ENCODE measurements at places on chromosomes 12 and 14.
A peak's percentile ranks its signal among the peaks of the same experiment; 100 is the strongest.

GRCh38 chr12:124906606-124907261, 7.7 kb downstream of the UBC start:
- peak; percentile 87 for DNase-seq

- DNase-seq, result no peak
Observed at GRCh38 chr12:71954083-71954778, 15.6 kb downstream of the TPH2 start.

GRCh38 chr12:77724367-77724957, 106.2 kb upstream of the NAV3 start:
- DNase-seq, result no peak

DNA sequence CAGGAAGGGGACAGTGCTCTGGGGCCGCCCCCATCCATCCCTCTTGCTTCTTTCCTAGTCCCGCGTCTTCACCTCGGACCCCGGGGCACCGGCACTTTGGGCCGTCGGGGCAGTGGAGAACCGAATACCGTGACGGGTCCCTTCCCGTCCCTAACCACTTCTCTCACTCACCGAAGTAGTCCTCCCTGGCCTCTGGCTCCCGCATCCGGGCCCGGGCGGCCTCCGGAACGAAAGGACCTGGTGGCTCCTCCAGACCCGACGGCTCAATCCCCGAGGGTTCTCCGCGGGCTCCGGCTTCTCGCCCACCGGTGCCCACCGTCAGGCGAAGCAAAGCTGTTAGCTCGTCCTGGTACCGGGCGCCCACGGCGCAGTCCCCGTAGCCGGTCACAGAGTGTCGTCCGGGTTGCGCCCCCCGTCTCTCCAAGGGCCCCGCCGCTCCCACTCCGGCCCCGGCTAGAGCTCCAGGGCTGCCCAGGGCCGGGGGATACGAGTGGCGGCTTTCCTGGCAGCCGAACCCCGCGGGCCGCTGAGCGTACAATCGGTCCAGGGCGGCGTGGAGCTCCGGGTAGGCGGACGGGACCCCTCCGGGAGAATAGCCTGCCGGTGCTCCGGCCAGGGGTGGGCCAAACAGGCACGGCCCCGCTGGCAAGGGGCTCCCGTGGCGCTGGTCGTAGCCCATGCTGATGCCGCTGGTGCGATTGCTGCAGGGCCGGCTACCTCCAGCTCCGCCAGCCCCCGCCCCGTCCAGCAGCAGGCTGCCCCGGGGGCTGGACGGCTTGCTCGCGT, 1.1 kb downstream of the AJUBA start:
- peak; percentile 49 for DNase-seq

- no peak for DNase-seq
Observed at GRCh38 chr14:83594874-83595273, 1935.1 kb upstream of the FLRT2 start.

GRCh38 chr12:118302053-118302452, 70.7 kb downstream of the TAOK3 start:
- no peak for DNase-seq

DNA sequence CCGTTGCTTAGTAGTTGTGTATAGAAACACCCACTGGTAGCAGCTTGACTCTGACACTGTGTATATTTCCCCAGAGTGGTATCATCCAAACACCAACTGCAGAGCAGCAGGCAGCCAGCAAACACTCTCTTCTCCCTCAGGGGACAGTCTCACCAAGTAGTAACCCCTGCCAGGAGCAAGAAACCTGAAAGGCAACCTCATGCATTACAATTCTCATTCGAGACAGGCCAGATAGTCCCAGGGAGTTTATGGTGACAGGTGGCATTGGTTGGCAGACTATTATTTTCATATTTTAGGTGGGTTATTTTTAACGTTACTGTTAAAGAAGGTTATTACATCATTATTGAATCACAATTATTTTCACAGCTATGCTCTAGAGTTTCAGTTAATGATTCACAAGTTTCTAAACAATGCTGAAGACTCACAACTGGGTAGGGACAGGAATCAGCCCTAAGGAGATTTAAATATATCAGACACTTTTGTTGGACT, 222.8 kb downstream of the EGLN3 start:
- DNase-seq, result no peak

DNA sequence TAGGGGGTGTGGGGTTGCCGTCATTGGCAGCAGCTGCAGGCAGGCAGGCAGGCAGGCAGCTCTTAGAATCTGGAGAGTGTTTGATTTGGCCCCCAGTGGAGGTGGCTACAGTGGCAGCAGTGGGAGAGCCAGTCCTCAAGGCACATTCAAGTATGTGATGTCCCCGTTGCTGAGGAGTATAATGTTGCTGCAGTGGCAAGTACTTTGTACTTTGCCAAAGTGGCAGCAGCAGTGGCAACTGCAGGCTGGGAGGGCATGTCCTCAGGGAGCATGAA, 147.1 kb downstream of the PAPOLA start:
- DNase-seq, result no peak

DNA sequence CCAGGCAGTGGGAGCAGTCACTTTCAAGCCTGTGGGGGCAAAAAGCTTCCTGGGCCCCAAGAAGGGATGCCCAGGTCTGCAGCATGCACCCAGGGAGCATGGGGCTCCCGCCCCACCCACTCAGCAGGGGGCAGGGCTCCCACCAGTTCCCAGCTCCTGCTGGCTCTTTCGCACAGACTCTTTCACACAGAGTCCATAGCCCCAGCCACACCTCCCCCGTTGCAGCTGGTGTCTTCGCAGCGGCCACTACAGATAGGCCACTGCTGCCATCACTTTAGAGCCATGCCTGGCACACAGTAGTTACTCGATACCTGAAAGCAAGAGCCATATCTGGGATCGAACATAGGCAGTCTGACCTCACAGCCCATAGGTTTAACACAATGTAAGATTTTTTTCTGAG, 98.2 kb downstream of the NUAK1 start:
- DNase-seq, result no peak

GRCh38 chr12:131282292-131283080, 328.8 kb downstream of the ADGRD1 start:
- DNase-seq, result no peak

- DNase-seq, result no peak
Observed at GRCh38 chr14:101711041-101711856, 50.3 kb upstream of the PPP2R5C start.

DNA sequence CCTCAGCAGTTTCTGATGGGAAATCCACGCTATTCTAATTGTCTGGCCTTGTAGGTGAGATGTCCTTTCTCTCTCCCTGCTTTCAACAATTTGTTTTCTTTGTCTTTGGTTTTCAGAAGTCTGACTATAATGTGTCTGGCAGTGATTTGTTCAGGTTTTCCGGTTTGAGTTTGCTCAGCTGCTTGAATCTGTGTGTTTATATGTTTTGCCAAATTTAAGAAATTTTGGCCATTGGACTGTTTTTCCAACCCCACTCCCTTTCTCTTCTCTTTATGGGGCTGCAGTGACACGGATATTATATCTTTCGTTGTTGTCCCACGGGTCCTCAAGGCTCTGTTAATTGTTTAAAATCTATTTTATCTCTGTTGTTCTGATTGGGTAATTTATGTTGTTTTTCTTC, 105.0 kb downstream of the ADGRD1 start:
- DNase-seq, result no peak

DNA sequence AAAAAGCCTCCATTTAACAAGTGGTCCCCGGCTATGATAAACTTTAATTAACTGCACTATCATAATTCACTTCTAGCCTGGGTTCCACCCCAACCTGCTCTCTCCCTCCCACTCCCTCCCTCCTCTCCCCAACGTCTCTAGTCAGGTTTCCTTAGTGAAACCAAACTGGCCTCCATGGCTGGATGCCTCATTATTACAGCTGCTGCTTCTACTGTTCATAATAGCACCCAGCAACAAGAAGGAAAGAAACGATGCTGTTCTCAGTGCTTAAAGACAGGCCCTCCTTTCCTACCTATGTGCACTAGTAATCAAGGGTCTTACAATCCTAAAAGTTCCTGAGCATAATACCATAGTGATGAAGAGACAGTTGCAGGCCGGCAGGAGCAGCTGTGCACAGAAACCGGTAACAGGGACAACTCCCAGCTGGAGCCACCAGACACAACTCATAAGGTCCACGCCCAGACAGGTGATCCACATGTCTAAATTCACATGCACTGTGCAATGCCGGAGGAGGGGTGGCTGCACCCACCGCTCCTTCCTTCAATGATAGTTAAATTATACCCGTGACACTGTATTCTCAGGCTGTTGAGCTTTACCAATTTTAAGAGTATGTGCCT, 6.2 kb downstream of the IRF2BPL start:
- DNase-seq, result no peak

- DNase-seq, result no peak
Observed at GRCh38 chr12:42190376-42190775, 45.7 kb upstream of the GXYLT1 start.

DNA sequence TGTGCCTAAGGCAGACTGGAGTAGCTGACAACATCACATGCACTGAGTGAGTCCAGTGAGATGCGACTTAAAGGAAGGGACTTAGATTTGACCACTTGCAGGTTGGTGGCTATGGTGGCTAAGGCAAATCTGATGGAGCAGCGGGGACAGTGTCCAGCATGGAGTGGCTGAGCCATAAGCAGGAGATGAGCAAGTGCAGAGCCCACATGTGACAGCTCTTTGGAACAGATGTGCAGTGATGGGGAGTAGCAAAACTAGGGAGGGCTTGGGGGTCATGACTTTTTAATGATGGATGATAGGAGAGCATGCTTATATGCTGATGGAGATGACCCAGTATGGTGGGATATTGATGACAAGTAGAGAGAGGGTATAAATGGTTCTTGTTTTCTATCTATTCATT, 80.2 kb downstream of the PELI2 start:
- no peak for DNase-seq

DNA sequence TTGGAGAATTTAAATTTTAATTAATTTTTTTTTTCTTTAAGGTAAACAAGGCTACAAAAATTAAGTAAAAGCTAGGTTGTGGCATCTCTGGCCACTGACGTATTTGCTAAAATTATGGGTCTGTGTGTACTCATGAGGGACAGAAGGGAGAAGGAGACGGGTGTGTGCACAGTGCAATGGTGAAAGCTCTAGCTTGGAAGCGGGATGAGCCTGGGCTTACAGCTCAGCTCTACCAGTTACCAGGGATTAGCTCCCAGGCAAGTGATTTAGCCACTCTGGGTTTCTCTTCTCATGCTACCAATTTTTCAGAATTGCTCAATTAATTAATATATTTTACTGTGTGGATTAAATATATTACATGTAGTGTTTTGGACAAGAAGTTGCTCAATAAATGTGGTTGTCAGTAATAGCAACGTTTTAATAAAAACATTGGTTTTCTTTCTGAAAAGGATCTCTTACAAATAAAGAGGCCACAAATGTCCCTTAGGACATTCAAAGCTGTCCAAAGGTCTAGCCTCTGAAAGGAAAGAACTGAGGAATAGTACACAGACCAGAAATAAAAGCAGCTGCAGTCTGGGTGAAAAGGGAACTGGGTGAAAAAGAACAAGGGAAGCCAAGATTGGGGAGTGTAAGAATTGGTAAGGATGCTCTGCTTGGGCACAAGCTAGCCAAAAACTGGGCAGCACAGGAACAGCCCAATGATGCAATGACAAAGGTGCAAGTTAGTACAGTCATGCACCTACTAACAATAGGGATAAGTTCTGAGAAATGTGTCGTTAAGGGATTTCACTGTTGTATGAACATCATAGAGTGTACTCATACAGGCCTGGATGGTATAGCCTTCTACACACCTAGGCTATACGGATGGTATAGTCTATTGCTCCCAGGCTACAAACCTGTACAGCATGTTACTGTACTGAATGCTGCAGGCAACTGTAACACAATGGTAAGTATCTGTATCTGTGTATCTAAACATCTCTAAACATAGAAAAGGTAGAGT, 61.7 kb downstream of the FERMT2 start:
- no peak for DNase-seq

DNA sequence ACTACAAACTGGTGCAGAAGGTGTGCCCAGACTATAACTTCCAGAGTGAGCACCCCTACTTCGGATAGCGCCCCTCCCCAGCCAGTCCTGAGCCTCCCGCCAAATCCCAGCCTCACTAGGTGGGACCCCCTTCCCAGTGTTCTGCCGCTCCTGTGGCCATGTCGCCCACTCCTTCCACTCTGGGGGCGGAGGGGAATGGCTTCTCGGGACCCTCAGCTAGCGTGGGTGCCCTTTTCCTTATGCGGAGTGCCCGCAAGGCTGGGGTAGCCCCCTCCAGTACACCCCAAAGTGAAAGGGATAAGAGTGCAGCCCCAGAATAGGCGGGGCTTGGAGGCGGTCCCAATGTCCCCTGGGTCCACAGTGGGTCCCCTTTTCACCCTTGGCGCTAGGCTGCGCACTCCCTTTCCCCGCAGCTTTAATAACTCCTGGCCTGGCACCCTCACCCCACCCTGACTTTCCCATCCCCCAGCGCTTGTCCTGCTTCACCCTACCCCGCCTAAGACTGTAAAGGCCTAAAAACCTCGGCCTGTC, 3.8 kb upstream of the SHMT2 start:
- DNase-seq, result no peak

- DNase-seq, result no peak
Observed at GRCh38 chr12:92511786-92512185, 191.0 kb upstream of the PLEKHG7 start.

GRCh38 chr12:68250454-68250853, 3.0 kb downstream of the IL22 start:
- no peak for DNase-seq

- DNase-seq, result no peak
Observed at GRCh38 chr14:37585971-37586796, 8.9 kb downstream of the FOXA1 start.

GRCh38 chr14:70080076-70080475, 108.7 kb downstream of the SLC8A3 start:
- no peak for DNase-seq

GRCh38 chr12:43336962-43337555, 214.9 kb downstream of the ADAMTS20 start:
- no peak for DNase-seq

DNA sequence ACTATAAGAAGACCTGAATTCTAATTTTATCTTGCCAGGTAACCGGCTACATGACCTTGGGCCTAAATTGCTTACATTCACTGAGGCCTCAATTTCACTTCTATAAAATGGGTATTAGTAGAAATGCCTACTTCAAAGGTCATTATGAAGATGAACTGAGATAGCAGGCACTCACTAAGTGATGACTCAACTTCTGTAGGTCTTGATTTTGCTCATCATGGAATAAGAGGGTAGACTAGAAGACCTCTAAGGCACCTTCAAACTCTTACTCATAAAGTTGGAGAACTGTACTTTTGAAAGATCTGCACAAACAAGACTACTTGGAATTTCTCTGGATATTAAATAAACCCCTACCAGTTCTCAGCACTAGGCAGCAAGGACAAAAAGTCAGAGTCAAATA, 39.3 kb upstream of the FRMD6 start:
- no peak for DNase-seq

GRCh38 chr12:80175307-80175930, 76.1 kb downstream of the OTOGL start:
- DNase-seq, result no peak

GRCh38 chr12:67697967-67698366, 49.4 kb downstream of the DYRK2 start:
- DNase-seq, result no peak

GRCh38 chr12:122917507-122918121, 21.7 kb upstream of the VPS37B start:
- DNase-seq, result no peak

GRCh38 chr12:124557518-124558223, 9.7 kb downstream of the NCOR2 start:
- no peak for DNase-seq
